ENCODE measurements at places on chromosomes 4 and X.

- no peak for DNase-seq
Measured at GRCh38 chrX:119618439-119618838, 12.2 kb upstream of the NKRF start.

DNA sequence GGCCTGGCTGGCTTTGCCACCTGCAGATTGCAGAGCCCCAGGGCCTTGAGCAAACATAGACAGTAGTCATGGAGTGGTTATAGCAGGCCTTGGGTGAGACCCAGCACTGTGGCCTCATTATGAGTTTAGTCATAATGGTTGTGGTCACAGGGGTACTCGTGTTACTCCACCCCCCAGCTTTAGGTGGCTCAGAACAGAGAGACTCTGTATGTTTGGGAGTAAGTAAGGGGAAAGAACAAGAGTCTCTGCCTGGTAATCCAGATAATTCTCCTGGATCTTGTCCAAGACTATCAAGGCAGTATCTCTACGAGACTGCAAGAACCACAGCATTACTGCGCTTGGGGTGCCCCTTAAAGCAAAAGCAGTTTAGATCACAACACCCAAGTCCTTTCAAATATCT, 62.3 kb upstream of the SCRG1 start:
- DNase-seq, result no peak

DNA sequence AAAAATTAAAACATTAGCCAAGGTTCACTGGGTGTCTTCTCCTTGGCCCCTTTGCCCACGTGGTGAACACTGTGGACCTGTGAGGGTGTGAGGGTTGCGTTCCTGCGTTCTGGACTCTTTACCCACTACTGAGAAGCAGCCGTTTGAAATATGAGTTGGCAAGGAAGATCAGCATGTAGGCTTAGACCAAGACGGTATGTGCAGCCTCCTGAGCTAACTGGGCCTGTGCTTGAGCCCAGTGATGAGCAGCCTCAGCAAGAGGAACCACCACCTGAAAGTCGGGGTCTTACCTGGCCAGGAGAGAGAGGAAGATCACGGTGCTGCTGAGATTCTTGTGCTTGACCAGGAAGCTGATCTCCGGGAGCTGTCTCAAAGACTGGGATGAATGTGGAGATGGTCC, 19.5 kb downstream of the RGS12 start:
- DNase-seq, result no peak

- DNase-seq, result no peak
Measured at GRCh38 chr4:163816494-163816893, 322.0 kb downstream of the TMA16 start.

DNA sequence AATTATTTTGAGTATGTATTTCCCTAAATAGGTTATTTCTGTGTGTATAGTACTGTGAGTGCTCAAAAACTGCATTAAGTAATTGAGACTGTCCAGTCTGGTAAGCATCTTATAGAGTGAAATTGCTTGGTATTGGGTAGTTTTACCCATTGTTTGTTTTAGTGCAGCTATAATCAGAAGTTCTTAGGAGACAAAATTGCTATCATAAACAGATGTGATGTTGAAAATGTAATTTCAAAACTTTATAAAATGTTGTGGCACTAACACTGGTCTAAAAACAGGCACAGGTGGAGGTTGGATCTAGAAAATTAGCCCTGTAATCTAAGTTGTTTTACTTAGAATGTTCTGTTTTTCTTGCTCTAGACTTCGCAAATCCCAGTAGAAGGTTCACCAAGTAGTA, 46.8 kb downstream of the RAPGEF2 start:
- DNase-seq, result no peak
